ENCODE measurements at places on chromosomes 3 and 15.

DNA sequence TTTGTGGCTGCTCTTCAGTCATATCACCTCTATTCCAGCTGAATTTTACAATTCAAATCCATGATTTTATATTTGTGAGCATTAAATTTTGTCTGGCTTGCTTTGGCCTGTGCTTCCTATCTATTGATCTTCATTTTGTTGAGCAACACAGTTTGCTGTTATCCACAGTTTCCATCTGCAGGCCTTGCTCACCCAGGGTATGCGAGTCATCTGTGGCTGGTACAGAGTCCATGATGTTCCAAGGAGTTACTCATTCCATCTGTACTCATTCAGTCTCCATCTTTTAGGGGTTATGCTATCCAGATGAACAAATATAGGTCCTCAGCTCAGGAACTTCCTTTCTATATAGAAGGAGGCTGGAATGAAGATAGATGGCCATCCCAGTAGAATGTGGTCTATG lies 70.1 kb upstream of the CCK start:
- no peak for DNase-seq

DNA sequence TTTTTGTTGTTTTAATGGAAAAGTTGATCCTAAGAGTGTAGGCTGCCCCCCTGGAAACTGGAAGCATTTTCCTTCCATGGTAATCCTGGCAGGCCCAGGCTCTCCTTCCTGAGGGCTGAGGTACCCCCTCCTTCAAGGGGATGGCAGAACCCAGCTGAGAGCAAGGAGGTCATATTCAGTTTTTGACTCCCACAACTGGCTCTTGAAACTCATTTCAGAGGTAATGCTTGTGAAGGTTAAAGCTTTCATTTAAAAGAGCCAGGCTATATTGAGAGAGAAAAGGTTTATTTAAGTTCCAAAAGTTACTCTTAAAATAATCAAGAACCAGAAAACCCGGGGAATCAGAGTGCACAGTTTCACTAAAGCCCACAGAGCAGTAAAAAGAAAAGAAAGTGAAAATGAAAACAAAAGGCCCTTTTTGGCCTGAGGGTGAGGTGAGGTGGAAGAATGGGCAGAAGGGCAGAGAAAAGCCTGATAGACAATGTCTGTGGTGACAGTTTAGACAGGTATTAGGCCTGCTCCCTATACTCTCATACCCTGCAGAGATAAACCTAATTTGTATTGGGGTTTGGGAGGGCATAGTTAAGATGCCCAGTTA lies 47.0 kb upstream of the RBP1 start:
- no peak for DNase-seq

- DNase-seq: no peak
Measured at GRCh38 chr3:17154941-17155340, 270.2 kb downstream of the PLCL2 start.

DNA sequence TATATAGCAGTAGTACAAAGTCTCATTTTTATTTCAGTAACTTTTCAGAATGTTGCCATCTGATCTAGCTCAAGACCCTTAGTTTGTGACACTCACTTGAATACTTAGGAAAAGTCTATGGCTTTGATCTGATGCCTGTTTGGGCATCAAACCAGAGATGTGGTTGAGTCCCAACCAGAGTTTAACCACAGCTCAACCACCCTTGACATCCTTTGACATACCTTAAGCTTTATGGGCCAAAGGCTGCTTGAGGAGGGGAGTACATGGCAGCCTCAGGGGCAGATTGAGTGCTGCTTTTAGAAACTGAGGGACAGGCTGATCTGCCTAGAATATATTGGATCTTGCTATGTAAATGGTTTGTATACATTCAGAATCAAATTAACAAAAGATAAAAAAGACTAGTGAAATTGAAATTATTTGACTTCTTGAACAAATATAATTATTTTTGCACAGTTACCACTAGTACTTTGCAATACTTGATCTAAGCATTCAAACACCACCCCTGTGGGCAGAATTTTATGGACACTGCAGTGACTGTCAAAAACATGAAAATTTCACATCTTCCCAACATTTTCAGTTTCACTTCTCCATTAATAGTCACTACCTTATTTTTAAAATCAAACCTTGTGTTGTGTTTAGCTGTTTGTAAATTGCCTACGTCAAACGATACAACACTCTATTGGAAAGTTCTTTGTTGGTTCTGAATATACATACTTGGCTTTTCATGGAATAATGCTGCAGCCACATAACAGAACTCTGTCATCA lies 199.8 kb downstream of the UBE2E2 start:
- DNase-seq: no peak

- no peak for DNase-seq
Measured at GRCh38 chr3:26731843-26732242, 109.3 kb downstream of the LRRC3B start.

- DNase-seq: no peak
Measured at GRCh38 chr15:40100947-40101905, 7.5 kb downstream of the BMF start.

GRCh38 chr15:52737720-52738119 lies 52.4 kb downstream of the ONECUT1 start:
- DNase-seq: no peak

DNA sequence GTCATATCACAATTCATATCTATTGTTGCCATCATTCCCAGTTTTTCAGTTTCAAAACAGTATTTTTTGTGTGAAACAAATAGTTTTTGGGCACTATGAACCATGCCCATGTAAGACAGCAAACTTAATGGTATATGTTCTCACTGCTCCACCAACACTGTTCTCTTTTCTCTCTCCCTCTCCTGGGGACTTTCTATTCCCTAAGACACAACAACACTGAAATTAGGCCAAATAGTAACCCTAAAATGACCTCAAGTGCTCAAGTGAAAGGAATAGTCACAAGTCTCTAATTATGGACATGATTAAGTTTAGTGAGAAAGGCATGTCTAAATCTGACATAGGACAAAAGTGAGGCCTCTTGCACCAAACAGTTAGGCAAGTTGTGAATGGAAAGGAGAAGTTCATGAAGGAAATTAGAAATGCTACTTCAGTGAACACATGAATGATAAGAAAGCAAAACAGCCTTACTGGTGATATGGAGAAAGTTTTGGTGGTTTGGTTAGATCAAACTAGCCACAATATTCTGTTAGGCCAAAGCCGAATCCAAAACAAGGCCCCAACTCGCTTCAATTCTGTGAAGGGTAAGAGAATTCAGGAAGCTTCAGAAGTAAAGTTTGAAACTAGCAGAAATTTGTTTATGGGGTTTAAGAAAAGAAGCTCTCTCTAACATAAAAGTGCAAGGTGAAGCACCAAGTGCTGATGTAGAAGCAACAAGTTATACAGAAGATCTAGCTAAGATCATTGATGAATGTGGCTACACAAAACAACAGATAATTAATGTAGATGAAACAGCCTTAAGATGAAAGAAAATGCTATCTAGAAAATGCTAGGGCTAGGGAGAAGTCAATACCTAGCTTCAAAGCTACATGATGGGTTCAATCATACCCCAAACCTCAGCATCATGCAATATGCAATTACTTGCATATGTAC lies 104.2 kb downstream of the CBLB start:
- no peak for DNase-seq

DNA sequence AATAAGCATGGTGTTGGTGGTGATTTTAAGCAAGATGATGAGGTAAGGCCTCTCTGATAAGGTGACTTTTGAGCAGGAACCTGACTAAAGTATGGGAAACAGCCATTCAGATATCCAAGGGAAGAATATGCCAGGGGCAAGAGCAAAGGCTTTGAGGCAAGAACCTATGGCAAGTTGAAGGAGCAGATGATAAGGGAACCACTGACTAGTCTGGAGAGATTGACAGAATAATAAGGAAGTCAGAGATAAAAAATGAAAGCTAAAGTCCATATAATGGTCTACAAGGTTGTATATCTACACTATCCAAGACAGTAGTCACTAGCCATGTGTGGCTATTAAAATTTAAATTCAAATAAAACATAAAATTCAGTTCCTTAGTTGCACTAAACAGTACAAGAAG lies 2.5 kb upstream of the C3orf38 start:
- no peak for DNase-seq

DNA sequence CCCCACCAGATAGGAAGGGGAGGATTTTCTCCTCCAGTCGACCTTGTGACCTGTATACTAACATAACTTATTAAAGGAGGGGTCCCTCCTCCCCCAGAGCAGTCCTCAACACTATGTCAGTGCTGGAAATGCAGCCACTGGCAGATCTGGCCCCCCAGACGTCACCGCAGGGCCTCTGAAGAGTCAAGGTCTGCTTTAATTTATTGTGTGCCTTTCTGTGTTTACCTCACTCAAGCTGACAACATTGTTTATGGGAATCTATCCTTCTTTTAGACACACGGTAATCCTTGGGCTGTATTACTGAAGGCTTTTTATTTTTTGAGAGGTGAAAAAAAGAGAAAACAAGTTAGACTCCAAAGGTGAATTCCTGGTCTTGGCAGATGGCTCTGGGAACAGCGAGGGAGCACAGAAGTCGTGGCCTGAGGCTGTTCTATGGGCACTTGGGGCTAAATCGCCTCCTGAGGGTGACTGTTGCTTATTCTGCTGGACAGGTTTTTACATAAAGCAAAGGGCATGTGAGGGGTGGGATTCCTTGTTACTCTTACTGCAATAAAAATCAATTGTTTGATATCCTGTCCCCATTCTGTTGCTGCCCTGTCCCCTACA lies 13.5 kb upstream of the NR2C2 start:
- DNase-seq: no peak

- DNase-seq: no peak
Measured at GRCh38 chr15:70801109-70801508, 37.8 kb upstream of the UACA start.

DNA sequence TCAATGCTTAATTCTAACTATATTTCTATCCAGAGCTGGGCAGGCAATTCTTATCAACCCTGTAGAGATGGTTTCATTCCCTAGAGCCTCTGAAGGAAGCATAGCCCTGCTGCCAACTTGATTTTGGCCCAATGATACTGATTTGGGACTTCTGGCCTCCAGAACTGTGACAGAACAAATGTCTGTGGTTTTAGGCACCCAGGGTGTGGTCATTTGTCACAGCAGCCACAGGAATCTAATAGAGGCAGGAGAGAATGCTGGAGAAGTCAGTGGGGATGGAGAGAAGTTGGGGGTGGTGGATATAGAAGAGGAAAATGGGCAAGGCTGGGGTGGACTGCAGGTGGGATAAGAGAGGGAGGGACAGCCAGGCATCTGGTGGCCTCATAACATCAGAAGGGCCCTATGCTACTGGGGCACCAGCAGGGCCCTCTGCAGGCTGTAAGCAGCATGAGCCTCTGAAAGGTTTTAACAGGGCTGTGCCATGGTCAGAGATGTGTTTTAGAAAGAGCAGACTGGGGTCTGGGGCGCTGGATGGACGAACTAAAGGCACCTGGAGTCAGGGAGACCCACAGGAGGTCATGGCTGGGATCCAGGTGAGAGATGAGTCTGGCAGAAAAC lies 19.8 kb downstream of the MRPS11 start:
- DNase-seq: no peak

GRCh38 chr3:134432236-134432635 lies 53.5 kb downstream of the ANAPC13 start:
- no peak for DNase-seq

DNA sequence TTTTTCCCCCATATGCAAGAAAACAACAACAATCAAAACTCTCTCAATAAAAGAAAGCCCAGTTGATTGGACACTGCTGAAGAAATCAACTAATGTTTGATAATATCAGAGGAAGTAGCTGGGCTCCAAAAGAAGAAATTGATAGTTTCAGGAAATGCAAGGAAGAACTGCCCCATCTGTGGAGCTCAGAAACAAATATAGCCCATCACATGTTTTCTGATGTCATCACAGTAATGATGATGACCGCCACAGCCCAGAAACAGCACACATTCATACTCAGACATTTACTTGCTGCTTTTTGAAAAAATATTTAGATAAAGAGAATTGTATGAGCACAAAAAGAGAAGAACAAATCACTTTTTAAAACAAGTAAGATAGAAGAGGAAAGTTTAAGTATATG lies 67.6 kb downstream of the GOLIM4 start:
- no peak for DNase-seq

- DNase-seq: no peak
Measured at GRCh38 chr15:76840830-76841460, 64.2 kb downstream of the SCAPER start.

DNA sequence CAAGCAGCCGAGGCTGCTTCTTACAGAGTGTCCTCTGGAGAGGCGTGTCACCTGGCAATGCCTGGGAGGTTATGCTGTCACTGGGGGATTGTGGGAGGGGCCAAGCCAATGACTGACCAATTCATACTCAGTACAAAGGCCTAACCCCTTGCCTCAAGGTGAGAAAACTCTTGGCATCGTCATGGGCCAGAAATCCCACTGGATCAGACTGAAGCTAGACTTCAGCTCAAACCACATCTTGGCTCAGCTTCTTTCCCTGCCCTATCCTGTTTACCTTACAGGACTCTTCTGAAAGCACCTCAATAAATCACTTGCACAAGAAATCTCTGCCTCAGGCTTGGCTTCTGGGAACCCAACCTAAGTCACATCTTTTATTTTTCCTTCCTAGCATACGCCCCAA lies 9.5 kb downstream of the ANAPC13 start:
- DNase-seq: no peak

- DNase-seq: no peak
Measured at GRCh38 chr3:179000659-179001058, 71.0 kb downstream of the ZMAT3 start.

DNA sequence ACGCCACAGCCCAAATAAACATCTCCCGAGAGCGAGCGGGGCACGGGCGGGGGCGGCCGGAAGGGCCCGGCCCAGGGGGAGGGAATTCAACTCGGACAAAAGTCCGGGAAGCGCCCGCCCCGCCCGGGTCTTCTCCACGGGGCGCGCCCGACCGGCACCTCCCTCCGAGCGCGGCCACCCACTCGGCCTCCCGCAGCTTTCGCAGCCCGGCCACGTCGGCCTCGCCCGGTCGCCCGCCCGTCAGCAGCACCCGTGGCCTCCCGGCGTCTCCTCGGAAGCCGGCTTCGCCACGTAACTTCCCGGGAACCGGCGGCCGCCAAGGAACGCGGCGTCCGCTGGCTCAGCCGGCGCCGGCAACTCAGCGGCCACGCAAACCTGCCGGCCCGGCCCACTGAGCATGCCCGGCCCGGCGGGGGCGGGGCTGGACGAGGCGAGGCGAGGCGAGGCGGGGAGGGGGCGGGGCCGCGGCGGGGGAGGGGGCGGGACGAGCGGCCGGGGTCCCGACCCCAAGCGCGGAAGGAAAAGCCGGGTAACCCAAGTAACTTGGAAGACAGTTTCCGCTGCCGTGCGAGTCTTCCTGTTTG lies at the start of gene TJP1:
Gene TJP1 (minus strand): TSS at position 369 of the 584 bp plus-strand sequence. CDS start 440 bp downstream, outside the sequence.
- no peak for DNase-seq

DNA sequence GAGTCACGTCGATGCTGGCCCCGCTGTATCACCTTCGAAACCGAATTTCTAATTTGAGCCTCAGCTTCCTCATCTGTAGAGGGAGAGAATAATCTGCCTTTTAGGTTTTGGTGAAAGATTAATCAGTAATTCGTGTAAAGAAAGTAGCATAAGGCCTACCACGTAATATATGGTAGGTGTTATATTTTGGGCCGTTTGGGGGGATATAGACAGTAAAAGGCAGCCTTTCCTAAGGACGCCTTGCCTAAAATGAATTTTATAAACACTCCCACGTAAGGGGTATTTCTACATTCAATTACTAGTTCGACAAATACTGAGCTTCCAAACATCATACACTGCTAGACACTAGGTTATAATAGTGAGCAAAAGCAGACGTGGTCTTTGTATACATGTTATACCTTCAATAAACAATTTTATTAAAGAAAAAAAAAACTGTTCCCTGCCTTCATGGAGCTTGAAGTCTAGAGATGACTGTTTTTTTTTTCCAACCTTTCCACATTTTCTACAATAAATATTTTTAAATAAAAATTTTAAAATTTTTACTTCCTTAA lies 737 bp downstream of the JAGN1 start:
- DNase-seq: no peak

Measured in activated gamma-delta T cell treated with anti-CD3 and anti-CD28 coated beads, Interleukin-2, amount 50 U/mL, for 16 hours (primary cell).